ENCODE measurements at places on chromosomes 5 and 9.
A peak's percentile ranks its signal among the peaks of the same experiment; 100 is the strongest.

GRCh38 chr5:40386289-40386688 lies 293.4 kb upstream of the PTGER4 start:
- no peaks in the 10 kb centered on the region for H3K36me3 ChIP-seq
- H3K4me3 ChIP-seq, result no peak overlapping the region
- H3K27me3 ChIP-seq, result no peaks in the 10 kb centered on the region
- no peaks in the 10 kb centered on the region for H3K4me1 ChIP-seq
- DNase-seq, result no peak

DNA sequence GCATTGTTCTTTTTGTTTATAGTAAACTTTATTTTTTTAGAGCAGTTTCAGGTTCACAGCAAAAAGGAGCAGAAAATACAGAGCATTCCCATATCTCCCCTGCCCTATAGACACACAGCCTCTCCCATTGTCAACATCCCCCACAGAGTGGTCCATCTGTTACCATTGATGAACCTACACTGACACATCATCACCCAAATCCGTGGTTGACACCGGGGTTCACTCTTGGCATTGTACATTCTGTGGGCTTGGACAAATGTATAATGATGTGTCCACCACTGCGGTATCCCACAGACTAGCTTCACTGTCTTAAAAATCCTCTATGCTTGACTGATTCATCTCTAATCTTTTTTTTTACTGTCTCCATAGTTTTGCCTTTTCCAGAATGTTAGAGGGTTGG lies 120.7 kb upstream of the SPATA31C2 start:
- no peak for DNase-seq
- H3K4me1 ChIP-seq, result no peaks in the 10 kb centered on the region
- no peaks in the 10 kb centered on the region for H3K27me3 ChIP-seq
- H3K4me3 ChIP-seq, result no peak overlapping the region

DNA sequence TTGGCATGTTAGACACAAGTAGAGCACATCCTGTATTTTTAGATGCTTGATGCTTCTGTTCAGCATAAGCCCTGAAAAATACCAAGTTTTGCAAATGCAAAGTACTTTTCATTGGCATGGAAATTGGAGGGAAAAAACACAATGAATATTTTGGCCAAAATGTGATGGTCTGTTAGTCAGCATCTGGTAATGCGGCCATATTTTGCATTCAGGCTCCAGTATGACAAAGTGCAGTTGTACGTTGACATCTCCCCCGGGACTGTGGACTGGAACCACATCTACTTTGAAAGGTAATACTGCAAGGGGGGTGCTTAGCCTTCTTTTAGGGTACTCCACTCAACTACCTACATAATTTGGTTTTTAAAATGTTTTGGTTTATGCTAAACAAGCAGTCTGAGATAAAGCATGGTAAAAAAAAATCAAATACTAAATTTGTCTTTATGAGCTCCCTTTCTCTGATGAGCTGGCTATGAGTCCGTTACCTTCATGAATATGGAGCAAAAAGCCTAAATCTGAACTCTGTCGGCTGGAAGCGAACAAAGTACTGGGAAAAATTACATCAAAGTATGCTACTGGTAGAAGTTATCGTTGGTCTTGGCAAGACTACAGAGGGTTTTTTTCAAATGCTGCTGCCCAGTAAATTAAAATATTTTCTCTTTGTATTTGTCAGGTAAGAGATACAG lies 297.0 kb downstream of the ARHGEF28 start:
- H3K4me1 ChIP-seq, result peaks cover 13% of the 10 kb centered on the region
- DNase-seq, result no peak
- H3K4me3 ChIP-seq, result no peak overlapping the region

- H3K4me1 ChIP-seq, result no peaks in the 10 kb centered on the region
- DNase-seq, result peak; percentile 71
- peak within 1 kb of the TSS; percentile 48 for H3K4me3 ChIP-seq
- H3K36me3 ChIP-seq, result no peaks in the 10 kb centered on the region
- peak within 1 kb of the TSS; percentile 31 for H3K27ac ChIP-seq
Measured at GRCh38 chr9:503881-504852, 289.5 kb downstream of the DOCK8 start.

- H3K27ac ChIP-seq, result no peak overlapping the region
- DNase-seq, result no peak
- H3K4me3 ChIP-seq, result no peak overlapping the region
- H3K36me3 ChIP-seq, result no peaks in the 10 kb centered on the region
Measured at GRCh38 chr9:35306283-35306682, 144.5 kb downstream of the UNC13B start.

- H3K4me1 ChIP-seq, result no peaks in the 10 kb centered on the region
- DNase-seq, result no peak
- no peaks in the 10 kb centered on the region for H3K36me3 ChIP-seq
- H3K27me3 ChIP-seq, result no peaks in the 10 kb centered on the region
Measured at GRCh38 chr5:157971571-157972216, 112.7 kb upstream of the CLINT1 start.

- no peaks in the 10 kb centered on the region for H3K4me1 ChIP-seq
- no peaks in the 10 kb centered on the region for H3K27me3 ChIP-seq
- no peak for DNase-seq
Measured at GRCh38 chr5:161934486-161934885, 86.6 kb downstream of the GABRA1 start.

GRCh38 chr9:126114850-126115460 lies 211.7 kb upstream of the MVB12B start:
- no peak overlapping the region for H3K27ac ChIP-seq
- no peaks in the 10 kb centered on the region for H3K27me3 ChIP-seq
- no peaks in the 10 kb centered on the region for H3K36me3 ChIP-seq
- no peak overlapping the region for H3K4me3 ChIP-seq

DNA sequence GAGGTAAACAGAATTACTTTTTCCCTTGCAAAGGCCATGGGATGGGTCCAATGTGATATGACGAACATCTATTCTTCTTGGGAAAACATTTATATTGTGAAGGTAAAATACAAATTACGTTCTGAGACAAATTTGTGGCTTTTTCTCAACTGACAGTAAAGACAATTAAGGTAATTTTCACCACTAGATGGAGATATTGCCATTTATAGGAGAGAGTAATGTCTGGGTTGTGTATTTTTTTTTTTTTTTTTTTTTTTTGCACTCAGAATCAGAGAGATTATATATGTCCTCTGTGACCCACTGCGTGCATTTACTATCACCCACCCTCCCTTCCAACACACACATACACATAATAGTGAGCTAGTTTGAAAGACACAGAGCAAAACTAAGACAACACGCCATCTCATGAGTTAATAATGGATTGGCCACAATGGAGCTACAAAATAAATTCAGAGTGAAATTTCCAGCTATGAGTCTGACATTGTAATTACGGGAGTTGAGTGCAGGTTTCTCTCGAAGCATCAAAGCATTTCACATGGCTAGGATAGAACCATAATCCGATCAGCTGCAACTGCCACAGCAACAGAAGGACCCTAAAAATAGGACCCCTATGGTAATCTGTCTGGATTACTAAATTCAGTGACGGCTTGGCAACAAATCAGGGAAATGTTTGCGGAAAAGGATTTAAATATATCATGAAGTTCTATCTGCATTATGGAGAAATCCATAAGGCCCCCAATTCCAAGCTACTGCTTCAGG lies 49.2 kb downstream of the ANXA1 start:
- no peaks in the 10 kb centered on the region for H3K27me3 ChIP-seq
- H3K4me1 ChIP-seq, result no peaks in the 10 kb centered on the region
- no peak for DNase-seq
- H3K36me3 ChIP-seq, result no peaks in the 10 kb centered on the region
- H3K4me3 ChIP-seq, result no peak overlapping the region

DNA sequence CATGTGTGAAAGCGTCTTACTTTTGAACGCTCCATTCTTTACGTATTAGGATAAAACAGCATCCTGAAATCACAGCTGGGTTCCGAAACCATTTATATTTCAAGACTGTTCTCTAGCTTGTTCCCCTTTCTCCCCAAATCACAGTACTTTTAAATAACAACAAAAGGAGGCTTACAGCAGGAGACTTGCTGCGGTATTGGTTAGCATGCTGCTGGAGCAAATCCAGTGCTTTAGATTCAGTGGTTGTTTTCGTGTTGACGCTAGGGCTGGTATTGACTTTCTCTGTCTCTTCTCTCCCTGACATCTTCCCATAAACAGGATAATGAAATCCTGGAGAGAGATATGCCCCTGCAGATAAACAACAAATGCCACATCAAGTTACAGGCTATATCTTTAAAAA lies 103.1 kb downstream of the ZNF608 start:
- no peak overlapping the region for H3K27ac ChIP-seq
- H3K27me3 ChIP-seq, result no peaks in the 10 kb centered on the region
- H3K36me3 ChIP-seq, result no peaks in the 10 kb centered on the region
- DNase-seq, result no peak

- H3K27ac ChIP-seq, result no peak overlapping the region
- H3K27me3 ChIP-seq, result no peaks in the 10 kb centered on the region
- H3K4me3 ChIP-seq, result no peak overlapping the region
- no peaks in the 10 kb centered on the region for H3K36me3 ChIP-seq
- no peak for DNase-seq
Measured at GRCh38 chr5:77881528-77881927, 105.4 kb upstream of the TBCA start.

DNA sequence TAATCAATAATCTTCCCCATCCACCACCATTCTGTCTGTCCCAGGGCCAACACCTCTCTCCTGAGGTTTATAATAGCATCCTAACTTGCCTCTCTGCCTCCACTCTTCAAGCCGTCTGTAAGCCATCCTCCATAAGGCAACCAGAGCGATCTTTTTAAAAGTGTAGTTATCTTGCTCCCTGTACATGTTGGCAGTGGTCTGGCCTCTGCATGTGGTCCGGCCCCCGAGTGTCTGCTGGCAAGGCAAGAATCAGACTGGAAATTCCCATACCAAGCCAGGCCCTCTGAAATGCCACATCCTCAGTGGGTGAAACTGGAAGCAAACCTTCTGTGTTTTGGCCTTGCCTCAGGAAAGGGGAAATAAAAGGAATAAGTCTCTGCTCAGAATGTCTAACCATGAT lies 17.0 kb downstream of the TTLL11 start:
- no peaks in the 10 kb centered on the region for H3K27me3 ChIP-seq
- DNase-seq, result no peak
- H3K36me3 ChIP-seq, result no peaks in the 10 kb centered on the region
- no peak overlapping the region for H3K4me3 ChIP-seq
- no peak overlapping the region for H3K27ac ChIP-seq

GRCh38 chr5:163757344-163757743 lies 251.9 kb downstream of the MAT2B start:
- no peak overlapping the region for H3K27ac ChIP-seq
- H3K4me1 ChIP-seq, result no peaks in the 10 kb centered on the region
- no peaks in the 10 kb centered on the region for H3K36me3 ChIP-seq
- no peak for DNase-seq

- no peak for DNase-seq
- no peaks in the 10 kb centered on the region for H3K36me3 ChIP-seq
- H3K27ac ChIP-seq, result no peak overlapping the region
- H3K4me1 ChIP-seq, result peaks cover 12% of the 10 kb centered on the region
Measured at GRCh38 chr5:110736753-110737152, 2.1 kb upstream of the SLC25A46 start.

- H3K27ac ChIP-seq, result no peak overlapping the region
- no peaks in the 10 kb centered on the region for H3K36me3 ChIP-seq
- no peak overlapping the region for H3K4me3 ChIP-seq
- H3K4me1 ChIP-seq, result no peaks in the 10 kb centered on the region
- no peaks in the 10 kb centered on the region for H3K27me3 ChIP-seq
Measured at GRCh38 chr5:150075806-150076205, 10.5 kb downstream of the CSF1R start.

DNA sequence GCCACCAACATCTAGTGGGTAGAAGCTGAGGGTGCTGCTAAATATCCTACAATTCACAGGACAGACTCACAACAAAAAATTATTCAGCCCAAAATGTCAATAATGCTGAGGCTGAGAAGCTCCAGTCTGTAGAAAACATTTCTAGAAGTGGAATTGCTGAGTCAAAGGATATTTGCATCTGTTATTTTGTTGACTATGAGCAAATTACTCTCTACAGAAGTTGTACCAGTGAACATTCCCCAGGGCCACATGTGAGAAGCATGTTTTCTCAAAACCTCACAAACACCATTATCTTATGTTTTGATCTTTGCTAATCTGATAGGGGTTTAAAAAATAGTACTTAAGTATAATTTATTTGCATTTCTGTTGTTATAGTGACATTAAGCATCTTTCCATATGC lies 15.4 kb downstream of the ITK start:
- no peak for DNase-seq
- H3K36me3 ChIP-seq, result no peaks in the 10 kb centered on the region
- H3K4me1 ChIP-seq, result no peaks in the 10 kb centered on the region
- no peak overlapping the region for H3K4me3 ChIP-seq

GRCh38 chr5:180093241-180093640 lies 21.7 kb upstream of the RNF130 start:
- peaks cover 11% of the 10 kb centered on the region for H3K4me1 ChIP-seq
- no peak for DNase-seq
- no peaks in the 10 kb centered on the region for H3K27me3 ChIP-seq
- H3K36me3 ChIP-seq, result no peaks in the 10 kb centered on the region

- H3K27me3 ChIP-seq, result no peaks in the 10 kb centered on the region
- no peak overlapping the region for H3K4me3 ChIP-seq
- no peaks in the 10 kb centered on the region for H3K36me3 ChIP-seq
- no peak for DNase-seq
- no peak overlapping the region for H3K27ac ChIP-seq
Measured at GRCh38 chr5:138037271-138037670, 4.4 kb upstream of the FAM13B start.

GRCh38 chr5:80668016-80668969 lies 13.5 kb upstream of the DHFR start:
- peak; percentile 76 for DNase-seq
- peak overlapping the region; percentile 70 for H3K27ac ChIP-seq
- H3K36me3 ChIP-seq, result no peaks in the 10 kb centered on the region

- no peak overlapping the region for H3K4me3 ChIP-seq
- no peaks in the 10 kb centered on the region for H3K4me1 ChIP-seq
- H3K27ac ChIP-seq, result no peak overlapping the region
- H3K27me3 ChIP-seq, result no peaks in the 10 kb centered on the region
- H3K36me3 ChIP-seq, result no peaks in the 10 kb centered on the region
Measured at GRCh38 chr9:69542058-69542457, 130.1 kb downstream of the APBA1 start.

- H3K4me3 ChIP-seq, result no peak overlapping the region
- DNase-seq, result no peak
- no peaks in the 10 kb centered on the region for H3K36me3 ChIP-seq
- H3K27me3 ChIP-seq, result no peaks in the 10 kb centered on the region
- H3K27ac ChIP-seq, result peak overlapping the region; percentile 15
Measured at GRCh38 chr5:32027717-32028458, 146.2 kb downstream of the GOLPH3 start.

DNA sequence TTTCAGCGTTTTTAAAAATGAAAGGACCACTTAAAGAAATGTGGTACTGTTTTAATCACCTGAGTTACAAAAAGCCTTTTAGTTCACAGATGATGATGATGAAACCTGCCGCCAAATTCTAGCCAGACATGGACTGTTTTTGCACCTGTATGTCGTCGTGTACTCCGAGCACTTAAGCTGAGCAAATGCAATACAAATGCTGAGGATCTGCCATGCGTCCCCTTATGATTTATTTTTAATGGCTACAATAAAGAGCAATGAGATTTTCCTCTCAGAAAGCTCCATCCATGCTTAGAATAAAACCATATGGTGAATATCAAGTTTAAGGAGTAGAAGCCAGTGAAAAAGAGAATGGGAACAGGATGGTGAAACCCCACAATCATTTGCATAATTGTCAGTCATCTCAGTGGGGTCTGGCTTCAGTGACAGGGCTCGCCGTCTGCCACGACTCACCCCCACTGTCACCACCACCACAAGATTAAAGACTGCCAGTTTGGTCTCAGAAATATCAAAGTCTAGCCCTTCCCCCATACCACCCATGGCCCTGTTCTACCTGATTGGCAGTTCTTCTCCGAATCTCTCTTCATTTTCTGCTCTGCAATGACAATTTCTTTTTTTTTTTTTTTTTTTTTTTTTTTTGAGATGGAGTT lies 159.9 kb downstream of the GOLPH3 start:
- H3K27ac ChIP-seq, result no peak overlapping the region
- no peaks in the 10 kb centered on the region for H3K36me3 ChIP-seq
- H3K4me1 ChIP-seq, result no peaks in the 10 kb centered on the region

- no peak overlapping the region for H3K27ac ChIP-seq
- no peaks in the 10 kb centered on the region for H3K36me3 ChIP-seq
- DNase-seq, result no peak
Measured at GRCh38 chr9:83656952-83657351, 34.0 kb downstream of the IDNK start.
